ENCODE measurements at places on chromosomes 1 and 21. TPM values are rescaled to one million over a fixed set of nuclear protein-coding genes. Genes with fewer than 3 reads are reported as not detected.

GRCh38 chr1:111406321-111406768 lies 21.2 kb downstream of the OVGP1 start:
- no peaks in the 10 kb centered on the region for H3K36me3 ChIP-seq
- no peak overlapping the region for H3K4me3 ChIP-seq
- no peak overlapping the region for H3K27ac ChIP-seq
- no peaks in the 10 kb centered on the region for H3K27me3 ChIP-seq
- DNase-seq = peak; percentile 91

DNA sequence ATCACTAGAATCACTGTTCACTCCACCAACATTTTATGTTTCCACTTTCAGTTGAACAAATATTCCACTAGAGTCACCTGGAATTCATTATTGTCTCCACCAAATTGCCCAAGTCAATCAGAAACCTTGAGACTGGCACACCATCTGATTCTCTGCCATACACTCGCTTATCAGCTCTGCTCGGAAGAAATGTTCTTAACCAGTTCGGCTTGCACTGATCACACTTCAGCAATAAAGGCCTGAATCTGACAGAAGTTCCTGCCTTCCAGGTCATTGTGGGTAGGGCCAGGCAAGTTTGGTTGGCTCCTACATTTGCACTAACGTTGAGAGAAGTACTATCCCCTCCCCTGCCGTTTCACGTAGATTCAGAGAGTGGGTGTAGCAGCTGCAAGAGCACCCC lies 10.0 kb downstream of the TPM3 start:
- no peaks in the 10 kb centered on the region for H3K36me3 ChIP-seq
- no peaks in the 10 kb centered on the region for H3K27me3 ChIP-seq
- peak overlapping the region; percentile 79 for H3K4me3 ChIP-seq

- no peak for DNase-seq
- H3K27me3 ChIP-seq = no peaks in the 10 kb centered on the region
- no peak overlapping the region for H3K27ac ChIP-seq
- H3K4me1 ChIP-seq = no peaks in the 10 kb centered on the region
- H3K4me3 ChIP-seq = no peak overlapping the region
These were observed 63.0 kb downstream of the NMNAT2 start for GRCh38 chr1:183355181-183355580.

DNA sequence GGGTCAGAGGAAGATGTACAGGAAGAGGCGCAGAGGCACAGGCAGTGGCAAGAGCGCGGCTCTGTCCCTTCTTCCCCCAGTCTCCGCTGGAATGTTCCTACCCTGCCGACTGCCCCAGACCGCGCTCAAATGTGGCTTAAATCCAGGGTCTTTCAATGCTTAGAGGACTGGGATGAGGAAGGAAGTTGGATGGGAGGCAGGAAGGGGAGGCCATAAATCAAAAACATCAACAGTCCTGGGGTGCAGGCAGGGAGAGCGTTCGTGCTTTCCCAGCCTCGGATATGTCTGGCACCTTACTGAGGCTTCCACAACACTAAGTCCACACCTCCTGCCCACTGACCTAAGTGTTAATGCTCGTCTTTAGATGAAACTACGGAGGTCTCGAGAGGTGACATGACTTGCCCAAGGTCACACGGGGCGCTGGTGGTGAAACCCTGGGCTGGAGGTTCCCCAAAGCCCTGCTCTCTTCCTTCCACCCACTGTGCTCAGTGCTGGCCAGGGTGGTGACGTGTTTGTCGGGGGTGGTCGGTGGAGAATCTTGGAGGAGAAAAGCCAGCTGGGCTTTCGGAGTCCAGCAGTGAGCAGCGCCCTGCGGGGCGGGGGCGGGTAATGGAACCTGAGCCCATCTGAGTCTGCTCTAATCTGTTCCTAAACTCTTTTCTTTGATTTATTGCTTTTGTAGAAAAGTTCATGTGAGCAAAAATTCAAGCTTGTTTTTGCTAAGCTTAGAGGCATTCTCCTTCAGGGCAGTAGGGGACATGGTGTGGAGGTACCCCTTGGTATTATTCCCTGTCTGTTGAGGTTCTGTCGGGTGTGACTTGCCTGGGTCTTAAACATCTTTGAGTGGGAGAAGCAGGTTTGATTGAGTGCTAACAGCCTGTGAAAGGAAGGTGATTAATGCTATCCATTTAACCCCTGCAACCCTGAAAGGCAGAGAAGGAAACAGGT lies 708 bp downstream of the CDA start:
- DNase-seq = peak; percentile 25
- no peaks in the 10 kb centered on the region for H3K4me1 ChIP-seq
- no peak overlapping the region for H3K27ac ChIP-seq
- H3K27me3 ChIP-seq = no peaks in the 10 kb centered on the region

GRCh38 chr21:45348591-45349327 lies 56.2 kb upstream of the COL18A1 start:
- no peak overlapping the region for H3K4me3 ChIP-seq
- no peaks in the 10 kb centered on the region for H3K27me3 ChIP-seq
- no peak for DNase-seq
- H3K36me3 ChIP-seq = no peaks in the 10 kb centered on the region

GRCh38 chr1:67755619-67756018 lies 70.6 kb downstream of the GADD45A start:
- H3K4me3 ChIP-seq = no peak overlapping the region
- no peaks in the 10 kb centered on the region for H3K27me3 ChIP-seq
- DNase-seq = no peak
- H3K36me3 ChIP-seq = no peaks in the 10 kb centered on the region
- H3K27ac ChIP-seq = no peak overlapping the region
- H3K4me1 ChIP-seq = peaks cover 13% of the 10 kb centered on the region

GRCh38 chr1:155326631-155327037 lies 5.9 kb downstream of the RUSC1 start:
- DNase-seq = no peak
- no peak overlapping the region for H3K4me3 ChIP-seq
- H3K4me1 ChIP-seq = peaks cover 23% of the 10 kb centered on the region
- no peak overlapping the region for H3K27ac ChIP-seq

- H3K4me1 ChIP-seq = peaks cover 69% of the 10 kb centered on the region
- H3K36me3 ChIP-seq = no peaks in the 10 kb centered on the region
- no peak for DNase-seq
- no peak overlapping the region for H3K4me3 ChIP-seq
- no peaks in the 10 kb centered on the region for H3K27me3 ChIP-seq
These were observed 3.2 kb downstream of the JMJD4 start for GRCh38 chr1:227731696-227732585.

GRCh38 chr1:247445526-247446356 lies 12.2 kb downstream of the OR2B11 start:
- no peaks in the 10 kb centered on the region for H3K27me3 ChIP-seq
- DNase-seq = no peak
- no peak overlapping the region for H3K4me3 ChIP-seq

DNA sequence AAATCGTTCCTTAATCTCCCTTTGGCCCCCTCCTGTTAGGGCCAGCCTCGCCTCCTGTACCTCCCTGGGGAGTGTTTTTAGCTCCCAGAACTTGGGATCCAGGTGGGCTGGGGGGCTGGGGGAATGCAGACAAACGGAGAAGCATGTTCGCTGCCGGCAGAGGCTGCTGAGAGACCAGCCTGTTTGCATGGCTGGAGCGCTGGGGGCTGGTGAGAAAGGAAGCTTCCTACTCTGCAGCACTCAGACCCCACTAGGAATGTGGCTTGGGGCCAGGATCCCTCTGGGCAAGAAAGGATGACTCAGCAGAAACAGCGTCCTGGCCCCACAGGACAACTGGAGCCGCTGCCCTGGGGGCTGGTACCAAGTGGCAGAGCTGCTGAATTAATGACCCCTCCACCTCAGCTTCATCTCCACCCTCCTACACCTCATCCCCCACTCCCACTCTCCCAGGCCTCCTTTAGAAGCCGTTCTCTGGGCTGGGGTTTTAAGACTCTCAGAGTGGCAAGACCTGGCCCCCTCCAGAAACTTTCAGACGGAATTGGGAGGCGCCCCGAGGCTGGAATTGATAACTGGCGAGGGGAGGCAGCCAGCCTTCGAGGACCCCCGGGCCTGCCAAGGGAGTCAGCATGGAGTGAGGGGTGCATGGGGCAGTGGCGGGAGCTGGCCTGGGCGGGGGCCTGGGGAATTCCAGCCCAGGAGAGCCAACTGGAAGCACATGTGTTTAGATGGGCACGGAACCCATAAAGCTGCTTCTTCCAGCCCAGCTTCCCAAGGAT lies 28.5 kb upstream of the EPS8L3 start:
- peak; percentile 64 for DNase-seq
- no peak overlapping the region for H3K27ac ChIP-seq
- no peaks in the 10 kb centered on the region for H3K36me3 ChIP-seq
- peaks cover 30% of the 10 kb centered on the region for H3K4me1 ChIP-seq
- H3K4me3 ChIP-seq = no peak overlapping the region

BCL2L15 gene
- 13.5 TPM for total RNA-seq

MARK1 gene
- 5.3 TPM for total RNA-seq

ZFP69B gene
- total RNA-seq = 0.66 TPM

Measured in body of pancreas (tissue), 4 donors.